ENCODE measurements at places on chromosomes 1 and 21.

DNA sequence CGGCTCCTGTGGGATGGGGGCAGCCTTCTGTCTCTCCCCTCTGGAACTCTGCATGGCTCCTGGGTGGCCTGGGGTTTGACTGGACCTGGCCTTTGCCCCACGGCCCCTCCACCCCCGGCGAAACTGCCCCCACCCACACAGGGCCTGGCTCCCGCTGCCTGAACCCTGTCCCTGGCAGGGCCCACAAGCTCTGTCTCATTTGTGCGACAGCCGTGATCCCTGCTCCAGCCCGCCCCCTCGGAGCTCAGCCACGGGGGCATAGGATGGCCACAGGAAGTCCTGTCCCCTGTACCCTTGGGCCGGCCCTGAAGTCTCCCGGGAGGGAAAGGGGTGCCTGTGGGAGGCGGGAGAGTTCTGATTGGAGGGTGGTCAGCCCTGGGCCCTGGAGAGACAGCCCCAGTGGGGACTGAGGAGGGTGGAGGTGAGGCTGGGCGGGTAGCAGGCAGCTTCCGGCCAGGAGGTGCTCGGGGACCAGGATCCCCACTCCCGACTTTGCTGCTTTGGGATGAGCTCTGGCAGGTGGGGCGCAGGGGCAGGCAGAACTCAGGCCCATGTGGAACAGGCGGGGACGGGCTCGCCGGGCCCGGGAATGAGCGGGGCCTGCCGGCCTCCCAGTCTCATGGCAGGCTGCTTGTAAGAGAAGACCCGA lies 45.1 kb downstream of the SLX9 start:
- DNase-seq: no peak

DNA sequence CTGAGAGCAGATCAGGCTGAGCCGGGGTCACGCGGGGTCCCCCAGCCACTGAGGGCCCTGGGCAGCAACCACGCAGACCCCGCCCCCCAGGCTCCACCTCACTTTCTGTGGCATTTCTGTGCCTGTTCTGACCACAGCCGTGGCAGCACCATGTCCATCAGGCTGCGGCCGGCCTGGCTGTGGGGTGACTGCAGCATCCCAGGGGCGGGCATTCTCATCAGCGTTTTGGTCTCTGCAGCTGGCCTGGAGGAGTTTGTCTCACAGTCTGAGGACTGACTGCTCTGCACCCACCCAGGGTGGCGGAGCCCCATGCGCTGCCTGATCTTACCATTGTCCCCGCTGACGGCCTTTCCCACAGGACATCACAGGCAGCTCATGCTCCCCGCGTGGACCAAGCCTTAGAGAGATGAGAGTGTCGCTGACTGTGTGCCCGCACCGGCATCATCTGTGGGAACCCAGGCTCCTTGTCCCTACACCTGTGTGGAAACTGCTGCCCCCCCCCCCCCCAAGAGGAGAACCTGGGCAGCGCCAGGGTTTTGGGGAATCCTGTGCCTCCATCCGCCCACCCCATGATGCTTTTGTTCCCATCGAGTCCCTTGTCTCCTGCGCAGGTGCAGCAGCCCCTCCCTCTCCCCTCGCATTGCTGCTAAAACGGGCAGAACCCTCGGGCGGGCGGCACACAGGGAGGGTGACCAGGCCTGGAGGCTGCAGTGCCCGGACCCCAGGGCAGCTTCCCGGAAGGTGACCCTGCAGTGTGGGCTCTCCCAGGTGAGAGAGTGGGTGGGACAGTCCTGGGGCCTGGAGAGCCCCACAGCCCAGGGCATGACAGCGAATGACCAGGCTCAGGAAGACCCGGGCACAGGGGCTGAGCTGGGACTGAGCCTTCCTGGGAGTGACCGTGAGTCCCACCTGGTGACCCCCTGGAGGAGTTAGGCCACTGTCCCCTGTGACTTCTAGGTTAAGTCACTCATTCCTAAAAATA lies 1.8 kb downstream of the KRTAP10-1 start:
- no peak for DNase-seq

DNA sequence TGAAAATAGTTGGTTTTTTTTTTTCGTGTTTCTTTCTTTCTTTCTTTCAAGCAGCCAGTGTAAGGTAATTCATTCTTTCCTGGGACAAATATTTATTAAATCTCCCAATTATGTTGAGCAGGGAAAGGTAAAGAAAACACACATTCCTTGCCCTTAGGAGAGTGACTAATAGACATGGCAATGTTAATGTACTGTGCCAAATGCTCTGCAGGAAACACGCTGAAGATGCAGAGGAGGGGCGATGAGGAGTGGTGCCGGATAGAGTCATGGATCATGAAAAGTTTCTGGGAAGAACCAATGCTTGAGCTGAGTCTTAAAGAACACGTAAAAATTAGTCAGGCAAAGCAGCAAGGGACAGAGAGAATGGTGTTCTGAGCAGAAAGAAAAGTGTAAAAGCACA lies 199.2 kb downstream of the DNM3 start:
- DNase-seq: no peak

DNA sequence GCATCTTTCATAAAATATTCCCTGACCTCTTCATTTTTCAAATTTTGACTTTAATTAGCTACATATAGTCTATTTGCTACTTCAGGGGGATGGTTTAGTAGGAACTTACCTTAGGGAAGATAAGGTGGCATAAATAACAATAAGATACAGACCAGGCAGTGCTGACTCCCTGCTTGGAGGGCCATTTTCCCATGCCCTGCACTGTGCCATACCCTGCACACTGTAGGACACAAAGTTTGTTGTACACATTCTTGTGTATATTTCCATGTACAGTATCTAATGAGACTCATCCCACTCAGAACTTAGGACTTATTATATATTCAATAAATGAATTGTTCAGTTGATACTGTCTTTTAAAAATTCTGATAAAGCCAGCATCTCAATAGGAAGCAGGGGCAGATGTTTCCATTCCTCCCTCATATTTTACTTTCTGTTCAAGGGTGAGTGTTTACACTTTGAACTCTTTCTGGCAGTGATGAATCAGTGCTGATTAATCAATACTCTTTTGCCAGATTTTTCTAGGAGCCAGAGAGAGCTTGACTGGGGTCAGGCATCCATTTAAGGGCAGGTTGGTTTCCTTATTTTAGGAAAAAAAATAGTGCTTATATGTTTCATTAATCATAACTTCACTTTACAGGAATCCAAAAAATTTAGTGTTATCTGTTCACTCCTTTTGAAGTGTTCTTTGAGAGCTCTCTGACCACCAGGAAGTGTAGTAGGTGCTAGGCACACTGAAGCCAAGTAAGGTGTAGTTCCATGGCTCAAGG lies 30.6 kb downstream of the MPZL1 start:
- no peak for DNase-seq

DNA sequence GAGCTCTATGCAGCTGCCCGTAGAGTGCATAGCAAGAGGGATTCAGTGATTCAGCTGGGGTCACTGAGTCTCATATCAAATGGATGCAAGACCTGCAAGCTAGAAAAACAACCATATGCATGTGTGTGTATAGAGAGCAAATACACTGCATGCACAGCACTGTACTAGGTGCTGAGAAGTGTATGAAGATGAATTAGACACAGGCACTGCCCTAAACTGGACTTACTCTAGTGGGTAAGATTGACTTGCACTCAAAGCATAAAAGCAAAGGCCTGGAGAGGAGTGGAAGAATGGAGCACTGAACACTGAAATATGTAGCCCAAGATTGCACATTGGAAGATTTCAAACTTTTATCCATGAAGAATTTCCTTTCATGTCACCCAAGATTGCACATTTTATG lies 5.5 kb upstream of the GBP1 start:
- DNase-seq: no peak

GRCh38 chr1:82465024-82465423 lies 664.3 kb downstream of the ADGRL2 start:
- no peak for DNase-seq
